NCI-H446 treated with DMSO at 0.1 percent for 48 hours (cell line): ENCODE measurements at places on chromosomes 7 and 10.

DNA sequence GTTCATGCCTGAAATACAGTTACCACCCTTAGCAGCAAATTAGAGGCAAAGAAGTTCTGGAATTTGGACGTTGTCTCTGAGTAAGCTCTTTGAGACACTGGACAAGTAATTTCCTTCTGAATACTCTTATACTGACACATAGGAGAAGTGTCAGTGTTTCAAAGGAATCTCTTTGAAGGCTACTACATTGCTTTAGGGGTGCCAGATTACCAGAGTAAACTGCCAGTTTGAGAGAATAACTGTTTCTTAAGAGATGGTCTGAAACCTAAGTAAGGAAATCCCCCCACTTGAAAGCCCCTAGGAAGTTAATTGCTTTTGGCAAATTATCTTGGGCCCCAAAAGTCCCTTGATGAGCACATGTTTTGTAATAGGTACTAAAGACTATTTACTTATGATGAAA lies 3.4 kb downstream of the FAS start:
- no peak for DNase-seq

- DNase-seq: no peak
Observed at GRCh38 chr7:91156316-91157185, 107.7 kb upstream of the FZD1 start.

DNA sequence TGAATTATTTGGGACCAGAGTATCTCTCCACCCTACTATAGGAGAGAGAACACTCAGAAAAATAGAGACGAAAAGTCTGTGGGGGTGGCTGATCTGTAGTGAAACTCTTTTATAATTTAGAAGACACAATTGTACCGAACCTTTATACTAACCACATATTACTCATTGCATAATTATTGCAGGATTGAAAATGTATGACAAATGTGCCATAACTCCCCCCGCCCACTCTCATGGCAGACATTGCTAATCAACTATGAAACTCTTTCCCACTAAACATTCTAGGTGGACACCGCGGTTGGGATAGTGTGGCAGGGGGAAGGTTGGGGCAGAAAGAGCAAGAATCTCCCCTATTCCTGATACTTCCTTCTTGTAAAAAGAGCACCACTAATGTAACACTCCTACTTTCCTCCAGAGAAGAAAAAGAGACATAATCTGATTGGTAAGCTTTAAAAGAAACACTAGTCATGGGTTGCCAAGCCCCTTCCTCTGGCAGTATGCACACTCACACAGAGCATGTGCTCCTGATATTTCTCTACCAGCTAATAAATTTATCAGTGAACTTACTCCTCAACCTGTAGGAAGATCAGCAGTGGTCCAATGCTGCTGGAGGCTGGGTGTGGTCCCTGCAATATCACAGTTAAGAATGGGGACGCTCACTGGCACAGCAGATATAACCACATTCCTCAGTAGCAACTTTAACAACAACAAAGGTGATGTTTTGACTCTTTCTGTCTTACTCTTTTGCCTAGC lies 18.7 kb upstream of the ARID5B start:
- DNase-seq: no peak

- DNase-seq: no peak
Observed at GRCh38 chr10:131697476-131698128, 203.2 kb upstream of the PPP2R2D start.

DNA sequence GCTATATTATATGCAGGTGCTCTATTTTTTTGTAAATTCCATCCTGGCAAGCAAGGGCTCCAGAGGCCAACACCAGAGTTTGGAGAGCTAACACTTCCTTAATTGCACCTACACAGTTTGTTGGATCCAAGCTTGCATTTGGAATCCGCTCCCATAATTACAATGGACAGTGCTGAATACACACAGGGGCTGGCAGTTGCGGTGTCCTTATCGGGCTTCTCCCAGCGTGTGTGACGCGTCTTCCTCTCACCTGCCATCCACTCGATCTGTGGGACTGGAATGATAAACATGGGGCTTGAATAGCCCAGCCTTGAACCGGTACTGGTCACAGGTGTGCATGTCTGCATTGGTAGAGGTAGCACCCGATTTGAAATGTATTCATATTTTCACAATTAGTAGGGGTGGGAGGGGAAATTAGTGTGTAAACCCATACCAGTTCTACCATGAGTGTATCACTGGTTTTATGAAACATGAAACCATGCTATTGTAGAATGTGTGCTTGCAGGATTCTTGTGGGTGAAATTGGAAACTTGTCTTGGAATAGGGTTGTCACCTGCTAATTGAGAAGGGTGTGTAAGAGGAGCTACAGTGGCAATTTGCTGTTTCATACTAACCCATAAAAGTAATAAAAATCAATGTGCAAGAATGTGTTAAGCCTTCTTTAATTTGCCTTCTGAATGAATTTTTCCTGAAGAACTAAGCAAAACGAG lies 316.5 kb downstream of the WDR11 start:
- no peak for DNase-seq

DNA sequence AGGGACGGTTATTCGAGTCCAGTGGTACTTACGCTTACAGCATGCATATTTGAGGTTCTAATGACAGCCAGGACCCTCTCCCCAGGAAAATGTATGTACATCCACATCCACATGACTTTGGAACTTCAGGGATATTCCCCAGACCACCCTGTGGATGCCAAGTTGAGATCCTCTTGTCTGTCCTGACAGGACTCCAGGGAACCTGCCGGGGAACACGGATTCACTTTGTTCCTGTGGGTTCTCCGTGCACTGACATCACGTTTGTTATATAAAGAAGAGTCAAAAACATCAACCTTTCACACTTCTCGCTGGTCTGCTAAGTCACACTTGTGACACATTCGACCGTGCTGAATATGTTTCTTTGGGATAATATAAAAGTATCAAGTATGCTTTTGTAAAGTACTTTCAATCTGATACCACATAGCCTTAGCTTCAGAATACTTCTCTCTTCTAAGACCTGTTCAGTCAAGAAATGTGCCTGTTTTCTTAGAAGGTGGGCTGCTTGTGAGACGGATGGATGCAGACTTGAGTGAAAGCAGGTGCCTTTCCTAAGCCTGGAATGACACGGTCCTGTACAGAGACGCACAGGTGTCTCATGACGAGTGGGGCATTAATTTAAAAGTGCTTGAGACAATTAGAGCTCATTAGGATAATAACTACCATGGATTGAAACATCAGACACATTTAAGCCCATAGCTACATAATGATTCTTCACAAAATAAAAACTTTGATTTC lies 38.7 kb downstream of the CALML5 start:
- DNase-seq: no peak

GRCh38 chr7:77738871-77739270 lies 42.6 kb downstream of the RSBN1L start:
- no peak for DNase-seq

- no peak for DNase-seq
Observed at GRCh38 chr10:94062611-94063010, 68.9 kb downstream of the PLCE1 start.

- no peak for DNase-seq
Observed at GRCh38 chr10:69056129-69056528, 31.8 kb upstream of the SRGN start.

- DNase-seq: no peak
Observed at GRCh38 chr10:26696786-26697162, 727 bp upstream of the PDSS1 start.

- DNase-seq: no peak
Observed at GRCh38 chr7:3897430-3898372, 596.6 kb downstream of the SDK1 start.

- DNase-seq: no peak
Observed at GRCh38 chr7:129334473-129334872, 99.8 kb upstream of the STRIP2 start.

- DNase-seq: no peak
Observed at GRCh38 chr7:50555594-50556140, 9.5 kb downstream of the DDC start.

DNA sequence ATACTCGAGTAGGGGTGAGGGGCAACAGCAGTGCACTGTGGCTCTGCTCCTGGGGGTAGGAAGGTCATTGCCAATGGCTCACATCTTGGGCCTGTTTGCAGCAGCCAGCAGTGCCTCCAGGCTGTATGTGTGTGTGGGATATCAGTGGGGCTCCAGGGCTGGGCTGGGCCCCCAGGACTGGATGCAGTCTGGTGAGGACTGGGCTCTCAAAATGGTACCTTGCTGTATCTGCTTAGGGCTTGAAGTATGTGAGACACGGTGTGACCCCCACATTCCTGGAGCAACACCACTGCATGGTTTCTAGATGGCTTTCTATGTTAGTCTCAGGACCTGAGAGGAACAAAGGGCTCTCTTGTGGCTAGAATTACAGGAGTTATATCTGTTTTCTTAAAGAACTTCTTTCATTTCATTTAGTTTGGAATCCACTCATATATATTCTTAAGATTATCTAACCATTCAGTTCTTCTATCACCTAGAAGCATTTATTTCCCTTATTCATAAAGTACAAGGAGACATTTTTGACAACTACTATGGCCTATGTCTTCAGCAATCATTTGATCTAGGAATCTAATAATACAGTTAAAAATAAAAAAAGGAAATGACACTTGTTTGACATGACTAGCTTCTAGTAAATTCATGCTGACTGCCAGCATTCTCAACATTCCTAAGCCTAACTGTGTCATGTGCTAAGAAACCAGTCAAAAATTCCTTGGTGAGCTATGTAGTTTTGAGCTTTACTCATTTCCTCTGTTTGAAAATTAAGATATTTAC lies 443.2 kb upstream of the SEMA3A start:
- DNase-seq: no peak

DNA sequence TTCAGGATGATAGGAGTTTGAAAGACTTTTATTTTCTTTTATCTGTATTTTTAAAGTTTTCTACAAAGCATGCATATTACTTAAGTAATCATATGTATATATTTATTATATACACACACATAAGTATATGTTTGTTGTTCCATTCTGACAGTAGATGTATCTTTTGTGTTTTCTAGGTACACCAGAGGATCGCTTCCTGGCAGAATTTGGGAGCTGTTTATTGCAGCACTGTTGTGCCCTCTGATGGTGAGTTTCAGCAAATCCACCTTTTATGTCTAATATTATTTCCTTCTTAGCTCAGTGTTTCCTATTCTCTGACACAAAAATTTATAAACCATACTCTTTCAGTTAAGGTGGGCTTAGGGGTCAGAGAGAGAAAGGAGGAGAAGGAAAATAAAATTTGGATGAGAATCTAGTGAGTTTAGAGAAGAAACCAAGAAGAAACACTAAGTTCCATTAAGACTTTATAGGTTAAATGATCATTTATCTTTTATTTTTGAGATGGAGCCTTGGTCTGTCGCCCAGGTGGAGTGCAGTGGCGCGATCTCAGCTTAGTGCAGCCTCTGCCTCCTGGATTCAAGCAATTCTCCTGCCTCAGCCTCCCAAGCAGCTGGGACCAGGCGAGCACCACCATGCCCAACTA lies 59.2 kb upstream of the OIT3 start:
- peak; percentile 11 for DNase-seq

DNA sequence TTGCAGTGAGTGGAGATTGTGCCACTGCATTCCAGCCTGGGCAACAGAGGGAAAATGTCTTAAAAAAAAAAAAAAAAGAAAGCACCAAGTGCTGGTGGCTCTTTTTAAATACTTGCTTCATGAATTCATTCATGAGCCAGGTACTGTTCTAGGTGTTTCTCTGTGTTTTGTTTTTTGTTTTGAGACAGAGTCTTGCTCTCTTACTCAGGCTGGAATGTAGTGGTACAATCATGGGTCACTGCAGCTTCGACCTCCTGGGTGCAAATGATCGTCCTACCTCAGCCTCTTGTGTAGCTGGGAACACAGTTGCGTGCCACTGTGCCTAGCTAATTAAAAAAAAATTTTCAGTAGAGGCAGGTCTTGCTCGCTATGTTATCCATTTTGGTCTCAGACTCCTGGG lies 5.3 kb downstream of the STOX1 start:
- no peak for DNase-seq

GRCh38 chr7:3880228-3880987 lies 579.4 kb downstream of the SDK1 start:
- no peak for DNase-seq

DNA sequence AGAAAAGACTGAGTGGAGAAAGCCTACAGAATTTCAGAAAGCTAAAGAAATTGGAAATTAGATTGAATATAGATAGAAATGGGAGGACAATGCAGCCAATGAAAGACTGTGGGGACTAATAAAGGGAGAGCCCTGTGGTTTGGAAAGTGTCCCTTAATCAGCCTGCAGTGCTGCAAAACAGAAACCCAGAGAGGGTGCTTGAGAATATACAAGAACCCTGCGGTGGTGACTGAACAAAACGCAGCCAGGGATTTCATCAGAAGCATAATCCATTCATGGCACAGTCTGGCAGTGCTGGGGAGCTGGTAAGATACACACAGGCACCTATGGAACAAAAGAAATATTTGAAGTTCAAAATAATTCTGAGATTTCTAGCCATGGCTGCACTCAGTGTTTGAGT lies 19.1 kb downstream of the CEP41 start:
- no peak for DNase-seq

DNA sequence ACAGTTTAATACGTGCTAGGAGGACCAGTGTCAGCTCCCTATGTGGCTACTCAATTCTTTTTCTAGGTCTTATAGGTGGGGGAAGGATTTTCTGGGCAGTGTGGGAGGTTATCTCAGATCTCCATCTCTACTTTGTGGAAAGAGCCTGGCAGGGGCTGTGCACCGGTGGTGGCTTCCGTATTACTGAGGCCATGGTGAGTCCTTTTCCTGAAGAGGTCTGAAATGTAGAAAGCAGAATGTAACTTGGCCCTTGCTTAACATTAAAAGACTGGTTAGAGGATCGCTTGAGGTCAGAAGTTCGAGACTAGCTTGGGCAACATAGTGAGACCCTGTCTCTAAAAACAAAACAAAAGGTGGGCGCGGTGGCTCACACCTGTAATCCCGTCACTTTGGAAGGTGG lies 2.7 kb upstream of the TPST1 start:
- DNase-seq: no peak
